Subcutaneous adipose tissue (tissue), 4 donors: ENCODE measurements at places on chromosomes 2 and 18. TPM values are rescaled to one million over a fixed set of nuclear protein-coding genes. Genes with fewer than 3 reads are reported as not detected.

Gene CAPN14
- total RNA-seq: not detected

Gene HNRNPA3
- total RNA-seq: 72.9 TPM

Gene SPR
- 46.1 TPM for total RNA-seq

Gene HOXD9
- total RNA-seq: 1.9 TPM

Gene NFATC1
- 17.2 TPM for total RNA-seq

Gene VRK2
- 42.7 TPM for total RNA-seq

Gene NABP1
- 84.9 TPM for total RNA-seq

Gene ACYP2
- 40.4 TPM for total RNA-seq

Gene STARD6
- total RNA-seq: not detected

Gene TMEM37
- total RNA-seq: 64.1 TPM

Gene APCDD1
- 93.5 TPM for total RNA-seq

Gene MYCN
- total RNA-seq: not detected

Gene CSRNP3
- 1.1 TPM for total RNA-seq

Gene NEU4
- not detected for total RNA-seq

Gene SUMO1
- total RNA-seq: 62.2 TPM

Gene ZBTB7C
- total RNA-seq: 1.0 TPM

Gene NHEJ1
- total RNA-seq: 19.4 TPM

Gene RESP18
- total RNA-seq: not detected

Gene KYNU
- total RNA-seq: 13.7 TPM

Gene FKBP7
- total RNA-seq: 11.7 TPM

Gene BCL11A
- 0.38 TPM for total RNA-seq

Gene TRABD2A
- total RNA-seq: 16.8 TPM

Gene MOCOS
- total RNA-seq: 12.8 TPM

Gene BOLA3
- total RNA-seq: 43.0 TPM

Gene POLE4
- total RNA-seq: 36.8 TPM

Gene C2orf81
- not detected for total RNA-seq

Gene GREB1
- total RNA-seq: 5.7 TPM

Gene GAREM1
- total RNA-seq: 18.1 TPM

Gene AAMP
- total RNA-seq: 104 TPM

Gene NT5C1B
- not detected for total RNA-seq

Gene ERICH2
- not detected for total RNA-seq

Gene SERPINB3
- total RNA-seq: not detected

Gene ST6GAL2
- 0.17 TPM for total RNA-seq

Gene CHRND
- total RNA-seq: not detected

Gene ELOA2
- total RNA-seq: not detected

Gene ADCYAP1
- not detected for total RNA-seq
